Fibroblast of the aortic adventitia (primary cell): ENCODE measurements at places on chromosomes 11 and 22.

- no peak for DNase-seq
These were observed 15.0 kb downstream of the NAP1L4 start for GRCh38 chr11:2977113-2977512.

DNA sequence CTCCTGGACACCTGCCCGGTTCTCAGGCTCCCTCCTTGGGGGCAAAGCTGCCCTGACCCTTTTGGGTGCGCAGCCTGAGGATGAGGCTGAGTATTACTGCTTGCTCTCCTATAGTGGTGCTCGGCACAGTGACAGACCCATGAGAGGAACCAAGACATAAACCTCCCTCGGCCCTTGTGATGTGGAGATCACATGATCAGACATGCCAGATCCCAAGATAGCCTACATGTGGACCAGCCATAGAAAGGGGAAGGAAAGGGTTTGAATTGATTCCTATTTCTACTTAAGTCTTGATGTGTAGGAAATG, 125.3 kb downstream of the VPREB1 start:
- DNase-seq = no peak

GRCh38 chr11:44852159-44852747, 98.4 kb downstream of the TP53I11 start:
- DNase-seq = no peak

GRCh38 chr11:61337706-61338470, 4.9 kb downstream of the TKFC start:
- no peak for DNase-seq

DNA sequence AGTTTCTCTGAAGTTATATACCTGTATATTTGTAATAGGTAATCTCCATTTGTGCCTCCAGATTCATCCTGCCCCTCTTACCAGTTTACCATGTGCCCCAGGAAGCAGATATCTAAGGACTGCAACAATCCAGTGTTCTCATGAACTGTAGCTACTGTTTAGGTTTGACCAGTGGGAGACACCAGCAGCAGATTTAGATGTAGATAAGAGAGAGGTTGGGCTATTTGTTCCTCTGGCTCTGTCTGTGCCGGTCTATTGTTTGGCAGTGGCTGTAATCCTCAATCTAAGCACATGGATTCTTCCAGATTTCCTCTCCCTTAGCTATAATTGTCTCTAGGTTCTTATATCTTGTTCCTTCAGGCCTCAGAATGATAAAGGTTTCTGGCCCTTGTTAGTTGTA, 88.4 kb downstream of the ANO3 start:
- no peak for DNase-seq

DNA sequence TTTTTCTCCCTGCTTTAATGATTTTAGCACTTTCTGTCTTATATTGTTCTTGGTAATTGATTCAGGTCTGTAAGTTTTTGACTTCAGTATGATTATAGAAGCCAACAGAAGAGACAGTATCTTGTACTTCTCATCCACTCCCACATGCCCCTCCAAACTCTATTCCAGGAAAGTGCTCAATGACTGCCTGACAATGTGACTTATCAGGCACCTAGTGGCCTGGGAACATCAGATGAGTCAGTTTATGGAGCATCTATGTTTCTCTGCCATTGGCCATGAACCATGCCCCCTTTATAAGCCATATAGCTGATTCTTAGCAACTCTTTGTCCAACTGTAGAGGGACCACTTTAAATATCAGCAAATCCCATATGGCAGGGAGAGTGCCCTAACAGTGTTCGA, 179.2 kb upstream of the MTMR2 start:
- DNase-seq = no peak

DNA sequence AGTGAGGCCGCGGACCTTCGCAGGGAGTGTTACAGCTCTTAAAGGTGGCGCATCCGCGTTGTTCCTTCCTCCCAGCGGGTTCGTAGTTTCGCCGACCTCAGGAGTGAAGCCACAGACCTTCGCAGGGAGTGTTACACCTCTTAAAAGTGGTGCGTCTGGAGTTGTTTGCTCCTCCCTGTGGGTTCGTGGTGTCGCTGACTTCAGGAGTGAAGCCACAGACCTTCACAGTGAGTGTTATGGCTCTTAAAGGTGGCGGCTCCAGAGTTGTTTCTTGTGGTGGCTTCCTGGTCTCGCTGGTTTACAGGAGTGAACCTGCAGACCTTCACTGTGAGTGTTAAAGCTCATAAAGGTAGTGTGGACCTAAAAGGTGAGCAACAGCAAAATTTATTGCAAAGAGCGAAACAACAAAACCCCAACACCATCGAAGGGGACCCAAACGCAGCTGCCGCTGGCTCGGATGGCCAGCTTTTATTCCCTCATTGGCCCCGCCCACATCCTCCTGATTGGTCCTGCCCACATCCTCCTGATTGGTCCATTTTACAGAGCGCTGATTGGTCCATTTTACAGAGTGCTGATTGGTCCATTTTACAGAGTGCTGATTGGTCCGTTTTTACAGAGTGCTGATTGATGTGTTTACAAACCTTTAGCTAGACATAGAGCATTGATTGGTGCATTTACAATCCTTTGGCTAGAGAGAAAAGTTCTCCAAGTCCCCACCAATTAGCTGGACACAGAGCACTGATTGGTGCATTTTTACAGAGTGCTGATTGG, 1.2 kb upstream of the TMEM45B start:
- DNase-seq = no peak

DNA sequence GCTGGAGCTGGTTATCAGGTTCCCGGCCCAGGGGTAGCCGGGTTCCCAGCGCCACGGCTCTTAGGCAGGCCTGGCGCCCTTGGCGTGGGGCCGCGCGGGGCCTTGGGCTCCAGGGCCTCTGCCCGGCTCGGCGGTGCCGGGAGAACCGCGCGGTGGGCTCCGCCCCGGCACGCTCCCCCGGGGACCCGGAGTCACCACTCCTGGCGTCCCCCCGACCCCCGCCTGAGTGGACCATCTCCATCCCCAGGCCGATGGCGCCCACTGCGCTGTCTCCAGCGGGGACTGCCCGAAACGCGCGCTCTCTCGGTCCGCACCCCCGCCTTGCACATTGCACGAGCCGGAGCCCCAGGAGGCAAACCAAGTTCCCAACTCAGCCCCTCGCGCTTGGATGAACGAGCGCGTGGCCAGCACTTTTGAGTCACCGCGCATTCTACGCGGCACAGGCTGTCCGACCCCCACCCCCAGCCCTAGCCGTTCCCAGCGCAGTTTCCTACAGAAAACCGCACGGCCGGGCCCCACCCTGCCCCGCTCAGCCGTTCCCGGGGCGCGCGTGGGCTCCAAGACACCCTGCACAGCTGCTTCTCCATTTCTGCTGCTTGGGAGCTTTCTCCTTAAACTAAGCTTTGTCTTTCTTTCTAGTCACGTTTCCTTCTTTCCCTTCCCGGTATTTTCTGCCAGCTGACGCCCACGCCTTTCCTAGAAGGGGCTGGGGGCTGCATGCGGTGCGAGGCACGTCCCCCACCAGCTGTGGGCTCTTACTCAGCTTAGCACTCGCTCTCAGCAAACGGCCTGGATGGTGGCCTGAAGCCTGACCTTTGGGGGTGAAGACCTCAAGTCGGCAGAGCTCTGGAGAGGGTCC, 650 bp upstream of the CHID1 start:
- peak; percentile 49 for DNase-seq

GRCh38 chr11:82267186-82267585, 466.5 kb downstream of the FAM181B start:
- DNase-seq = no peak

- DNase-seq = no peak
These were observed 52.1 kb downstream of the LINC01488 start for GRCh38 chr11:69533296-69534165.

- DNase-seq = no peak
These were observed 2.0 kb upstream of the C11orf42 start for GRCh38 chr11:6203327-6203726.

DNA sequence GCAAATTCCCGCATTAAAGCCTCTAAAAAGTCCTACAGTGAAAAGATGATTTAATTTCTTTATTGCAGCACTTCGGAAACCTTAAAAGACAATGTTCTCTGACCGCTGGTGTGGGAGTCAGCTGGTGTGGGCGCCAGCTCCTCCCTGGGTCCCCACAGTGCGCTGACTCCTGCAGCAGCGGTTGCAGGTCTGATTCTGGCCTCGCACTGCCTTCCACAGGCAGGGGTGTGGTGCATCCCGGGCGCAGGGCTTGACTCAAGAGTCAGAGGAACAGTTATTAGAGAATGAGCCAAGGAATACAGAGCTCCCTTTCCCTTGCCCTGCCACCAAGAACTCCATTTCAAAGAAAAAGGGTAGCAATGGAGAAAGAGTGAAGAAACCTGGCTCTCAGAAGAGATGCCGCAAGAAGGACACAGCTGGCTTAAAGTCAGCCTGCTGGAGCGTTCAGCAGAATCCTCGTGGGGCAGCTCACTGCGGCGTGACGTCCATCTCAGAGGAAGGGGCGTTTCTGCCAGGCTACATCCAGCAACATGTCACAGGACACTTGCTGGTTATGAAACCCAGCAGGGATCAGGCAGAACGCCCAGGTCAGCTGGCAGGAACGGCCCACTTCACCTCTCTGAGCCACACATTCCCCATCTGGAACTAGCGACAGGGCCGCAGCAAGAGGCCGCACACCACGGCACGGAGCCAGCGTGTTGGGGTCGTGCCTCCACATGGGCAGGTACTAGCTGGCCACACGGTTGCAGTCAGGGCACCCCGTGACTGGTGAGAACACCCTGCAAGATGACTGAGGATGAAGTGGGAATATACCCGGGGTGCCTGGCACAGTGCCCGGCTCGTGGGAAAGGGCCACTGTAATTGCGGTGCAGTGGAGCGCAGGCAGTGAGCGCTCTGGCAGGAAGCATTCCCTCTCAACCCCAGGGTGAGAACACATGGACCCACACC, 18.1 kb upstream of the EFCAB6 start:
- DNase-seq = peak; percentile 80

- peak; percentile 87 for DNase-seq
These were observed 16.9 kb downstream of the TSPAN4 start for GRCh38 chr11:859394-860131.

DNA sequence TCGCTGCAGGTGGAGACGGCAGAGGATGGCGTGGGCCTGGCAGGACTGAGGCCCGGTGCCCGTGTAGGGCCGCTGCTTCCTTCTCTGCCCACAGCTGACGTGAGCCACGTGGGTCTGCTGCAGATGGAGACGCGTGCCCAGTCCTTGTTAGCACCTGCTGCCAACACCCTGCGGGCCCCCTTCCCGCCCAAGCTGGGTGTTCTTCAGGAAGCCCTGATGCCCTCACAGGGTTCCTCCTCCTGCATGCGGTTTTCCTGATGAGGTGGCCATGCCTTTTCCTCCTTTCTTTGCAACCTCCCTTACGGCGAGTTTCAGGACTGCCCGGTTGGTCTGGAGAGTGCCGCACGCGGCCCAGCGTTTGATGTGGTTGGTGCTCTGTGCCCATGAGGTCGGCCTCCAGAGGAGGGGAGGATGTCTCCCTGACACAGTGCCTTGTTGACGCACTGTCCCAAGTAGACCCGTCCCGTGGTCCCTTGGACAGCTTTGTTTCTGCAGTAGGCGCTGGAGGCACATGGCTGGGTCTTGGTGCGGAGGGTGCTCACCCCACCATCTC, 44.7 kb downstream of the AP2A2 start:
- no peak for DNase-seq

GRCh38 chr11:20962581-20962980, 293.2 kb downstream of the NELL1 start:
- peak; percentile 30 for DNase-seq

DNA sequence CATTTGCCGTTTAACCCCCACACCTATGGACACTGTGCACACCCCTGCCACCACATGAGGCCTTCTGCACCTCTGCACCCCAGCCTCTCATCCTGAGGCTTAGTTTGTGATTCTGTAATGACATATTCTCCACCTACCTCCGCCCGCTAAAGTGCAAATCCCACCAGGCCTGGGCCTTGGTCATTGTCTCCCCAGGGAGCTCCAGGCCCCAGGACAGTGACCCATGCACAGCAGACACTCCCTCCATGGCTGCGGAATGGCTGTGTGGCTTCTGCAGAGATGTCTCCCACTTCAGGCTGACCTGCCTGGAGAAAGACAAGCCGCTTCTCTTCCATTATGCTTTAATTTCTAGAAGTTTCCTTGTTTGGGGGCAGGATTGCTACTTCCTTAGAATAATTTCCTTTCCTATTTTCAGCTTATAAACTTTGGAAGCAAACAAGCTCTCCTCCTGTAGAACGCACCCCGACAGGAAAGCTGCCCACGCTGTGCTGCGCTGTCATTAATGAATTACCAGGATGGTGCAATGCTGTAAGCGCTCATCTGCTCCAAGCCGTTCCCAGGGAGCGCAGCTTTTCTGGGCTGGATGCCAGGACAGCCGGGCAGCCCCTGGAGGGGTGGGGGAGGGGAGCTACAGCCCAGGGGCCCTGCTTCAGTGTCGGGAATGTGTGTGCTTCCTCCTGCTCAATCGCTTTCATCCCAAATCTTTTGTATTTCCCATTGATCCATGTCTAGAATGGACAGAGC, 618.0 kb downstream of the BRD1 start:
- DNase-seq = no peak

- DNase-seq = no peak
These were observed 213.6 kb downstream of the LRRC4C start for GRCh38 chr11:41245704-41246398.

DNA sequence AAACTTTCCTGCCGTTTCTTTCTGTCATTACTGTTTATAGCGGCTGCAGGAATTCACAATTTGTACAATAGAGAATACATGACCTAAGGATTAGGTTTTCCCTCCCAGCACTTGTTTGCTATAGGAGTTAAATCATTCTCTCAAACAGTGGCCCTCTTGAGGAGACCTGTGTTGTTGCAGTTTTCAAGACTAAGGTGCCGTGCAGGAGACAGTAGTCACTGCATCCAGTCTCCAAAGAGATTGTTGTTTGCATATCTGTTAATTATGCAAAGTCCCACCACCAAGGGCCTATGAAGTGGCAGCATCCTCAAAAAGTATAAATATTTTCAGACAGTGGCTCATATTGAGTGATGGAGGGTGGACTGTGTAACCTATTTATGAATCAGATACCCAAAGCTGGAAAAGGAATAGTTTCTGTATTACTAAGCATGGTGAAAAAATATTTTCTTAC, 2.3 kb downstream of the PRSS23 start:
- peak; percentile 69 for DNase-seq

- DNase-seq = no peak
These were observed 3.4 kb upstream of the KDM4F start for GRCh38 chr11:95045812-95046211.

DNA sequence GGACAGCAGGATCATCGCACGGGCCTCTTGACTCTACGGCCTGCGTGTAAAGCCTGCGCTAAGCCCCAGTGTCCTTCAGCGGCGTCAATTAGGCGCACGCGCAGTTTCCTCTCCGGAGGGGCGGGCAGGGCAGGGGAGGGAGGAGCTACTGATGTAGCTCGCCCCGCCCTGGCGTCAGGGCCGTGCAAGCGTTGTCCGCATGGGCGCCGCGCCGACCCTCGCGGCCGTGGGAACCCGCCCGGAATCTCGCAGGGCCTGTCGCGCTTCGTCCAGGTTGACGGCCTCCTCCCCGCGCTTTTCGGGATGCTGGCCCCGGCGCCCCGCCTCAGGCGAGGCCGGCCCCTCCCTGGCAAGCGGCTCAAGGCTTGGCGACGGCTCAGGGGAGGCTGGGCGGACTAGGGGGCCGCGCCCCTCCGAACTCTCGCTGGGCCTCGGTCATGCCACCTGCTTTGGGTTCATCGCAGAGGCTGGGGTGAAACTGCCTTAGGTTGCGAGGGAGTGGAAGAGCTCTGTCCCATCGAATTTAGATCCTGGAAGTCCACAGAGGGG, 61.1 kb downstream of the ST3GAL4 start:
- DNase-seq = peak; percentile 79

- DNase-seq = no peak
These were observed 88.4 kb downstream of the CDKN1C start for GRCh38 chr11:2797121-2797711.

GRCh38 chr11:74226907-74227306, 55.8 kb downstream of the PPME1 start:
- no peak for DNase-seq
